ENCODE measurements at places on chromosomes 5 and 9.

DNA sequence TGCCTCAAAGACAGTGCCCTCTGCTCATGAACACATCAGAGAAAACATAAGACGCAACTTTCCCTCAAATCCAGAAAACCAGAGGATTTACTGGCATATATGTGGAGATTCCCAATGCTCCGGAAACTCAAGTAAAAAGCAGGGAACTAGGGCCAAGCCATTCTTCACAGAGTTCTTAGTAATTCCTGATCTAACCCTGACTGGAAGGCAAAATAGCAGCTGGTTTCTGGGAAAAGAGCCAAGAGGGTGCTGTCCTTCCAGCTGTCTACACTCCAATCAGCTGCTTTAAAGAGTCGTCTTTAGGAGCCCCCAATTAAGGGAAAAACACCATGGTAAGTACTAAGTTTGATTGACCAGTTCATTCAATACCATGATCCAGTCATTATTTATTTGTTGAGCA, 49.6 kb downstream of the GNA14 start:
- DNase-seq = no peak

- no peak for DNase-seq
These were observed 169.8 kb upstream of the RPS23 start for GRCh38 chr5:82447913-82448312.

GRCh38 chr9:90684736-90685135, 42.1 kb upstream of the DIRAS2 start:
- no peak for DNase-seq

DNA sequence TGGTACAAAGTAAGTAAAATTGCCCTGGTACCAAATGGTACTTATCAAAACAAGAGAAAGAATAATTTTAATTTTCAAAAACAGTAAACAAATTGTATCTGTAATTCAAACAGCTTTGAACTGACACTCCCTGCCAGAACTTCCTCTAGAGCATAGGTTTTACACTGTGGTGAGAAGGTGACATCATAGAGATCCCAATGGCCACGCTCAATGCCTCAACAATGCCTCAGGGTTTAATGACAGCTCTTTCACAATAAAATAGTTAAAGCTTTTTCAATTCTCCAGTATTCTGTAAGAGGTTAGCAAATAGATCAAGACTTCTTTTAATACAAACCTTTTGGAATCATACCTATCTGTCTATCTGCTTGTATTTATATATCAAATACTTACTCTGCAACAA, 437.1 kb downstream of the PRR16 start:
- DNase-seq = no peak

DNA sequence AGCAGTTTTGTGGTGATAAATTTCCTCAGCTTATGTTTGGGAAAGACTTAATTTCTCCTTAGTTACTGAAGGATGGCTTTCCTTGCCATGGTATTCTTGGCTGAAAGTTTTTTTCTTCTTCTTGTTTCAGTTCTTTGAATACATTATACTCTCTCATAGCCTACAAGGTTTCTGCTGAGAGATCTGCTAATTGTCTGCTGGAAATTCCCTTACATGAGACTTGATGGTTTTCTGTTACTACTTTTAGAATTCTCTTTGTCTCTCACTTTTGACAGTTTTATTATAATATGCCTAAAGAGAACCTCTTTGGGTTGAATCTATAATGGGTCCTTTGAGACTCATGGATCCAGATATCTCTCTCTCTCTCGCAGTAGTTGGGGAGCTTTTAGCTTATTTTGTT, 693.6 kb downstream of the PRELID2 start:
- DNase-seq = no peak

GRCh38 chr9:130064621-130065020, 10.9 kb downstream of the GPR107 start:
- DNase-seq = no peak

- no peak for DNase-seq
These were observed 74.1 kb downstream of the CSF2 start for GRCh38 chr5:132147663-132148062.

DNA sequence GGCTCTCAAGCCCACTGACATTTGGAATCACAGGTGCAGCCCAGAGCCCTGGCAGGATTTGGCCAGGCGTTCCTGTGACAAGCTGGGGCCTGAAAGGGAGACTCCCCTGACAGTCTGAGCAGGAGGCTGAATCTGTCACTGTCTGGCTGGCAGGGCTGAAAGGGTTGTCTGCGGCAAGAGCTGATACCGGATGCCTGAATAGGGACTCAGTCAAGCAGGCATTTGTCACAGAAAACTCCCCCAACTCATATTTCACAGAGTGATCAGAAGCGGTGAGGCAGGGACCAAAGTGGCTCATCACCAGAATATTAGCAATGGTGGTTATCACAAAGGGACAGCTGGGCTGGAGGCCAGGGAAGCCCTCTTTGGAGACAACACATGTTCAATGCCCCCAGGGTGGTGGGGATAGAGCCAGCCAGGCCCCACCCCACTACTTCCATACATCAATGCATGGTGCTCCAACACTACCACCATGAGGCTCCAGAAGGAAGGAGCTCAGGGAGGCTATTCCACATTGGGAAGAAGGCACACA, 295.5 kb downstream of the DTWD2 start:
- DNase-seq = no peak

GRCh38 chr9:4276856-4277255, 23.0 kb downstream of the GLIS3 start:
- no peak for DNase-seq

DNA sequence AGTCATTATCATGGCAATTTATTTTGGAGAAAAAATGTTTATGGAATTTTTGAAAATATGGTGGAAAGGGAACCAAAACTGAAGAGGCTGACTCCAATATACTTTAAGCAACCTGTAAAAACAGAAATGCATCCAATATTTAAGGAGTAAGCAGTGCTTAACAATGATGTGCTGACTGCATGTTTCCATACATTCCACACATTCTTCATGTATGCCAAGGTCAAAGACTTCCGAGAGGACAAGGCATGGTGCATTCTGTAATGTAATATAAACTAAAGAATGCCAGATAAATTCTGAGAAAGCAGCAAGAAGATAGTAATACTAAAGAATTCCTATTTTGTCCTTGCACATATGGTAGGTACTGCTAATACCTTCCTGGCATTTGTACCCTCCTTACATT, 2015.9 kb upstream of the CDH9 start:
- no peak for DNase-seq

GRCh38 chr5:156543348-156544145, 216.6 kb downstream of the SGCD start:
- no peak for DNase-seq

DNA sequence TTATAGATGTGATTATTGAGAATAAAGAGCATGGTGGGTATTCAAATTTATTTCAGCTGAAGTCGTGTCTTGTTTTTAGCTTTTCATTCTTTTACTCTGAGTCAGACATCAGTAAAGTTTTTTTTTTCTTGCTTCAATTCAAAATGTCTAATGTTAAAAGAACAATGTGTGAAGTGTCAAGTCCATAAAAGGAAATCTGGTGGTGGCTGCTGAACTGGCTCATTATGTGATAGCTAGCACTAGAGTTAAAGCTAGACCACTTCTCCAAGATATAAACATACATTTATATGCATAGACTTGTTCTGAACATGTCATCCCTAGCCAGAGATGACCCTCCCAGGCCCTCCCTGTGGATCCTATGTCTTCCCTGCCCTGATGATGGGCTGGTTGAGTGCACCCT, 338.3 kb downstream of the RAB3C start:
- DNase-seq = no peak

- DNase-seq = no peak
These were observed 304.0 kb downstream of the PRELID2 start for GRCh38 chr5:145531038-145531734.

- no peak for DNase-seq
These were observed 31.3 kb downstream of the ADAMTS2 start for GRCh38 chr5:179313849-179314521.

DNA sequence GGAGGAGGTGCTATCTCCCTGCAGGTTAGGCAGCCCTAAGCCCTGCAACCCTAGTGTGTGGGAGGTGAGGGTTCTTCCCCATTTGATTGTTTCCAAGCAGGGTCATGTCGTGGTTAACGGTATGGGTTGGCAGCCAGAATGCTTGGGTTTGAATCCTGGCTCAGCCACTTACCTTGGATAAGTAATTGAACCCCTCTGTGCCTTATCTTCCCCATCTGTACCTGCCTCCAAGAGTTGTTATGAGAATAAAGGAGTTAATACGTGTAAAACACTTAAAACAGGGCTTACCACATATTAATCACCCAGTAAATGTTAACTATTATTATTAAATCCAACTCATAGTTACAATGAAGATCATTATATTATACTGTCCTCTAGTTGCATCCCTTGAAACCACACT, 52.2 kb upstream of the SPATA31E1 start:
- no peak for DNase-seq

GRCh38 chr9:138083873-138084272, 206.3 kb downstream of the CACNA1B start:
- no peak for DNase-seq

GRCh38 chr5:94776167-94776566, 157.7 kb downstream of the SLF1 start:
- no peak for DNase-seq

GRCh38 chr9:96441798-96442445, 8.0 kb upstream of the HABP4 start:
- no peak for DNase-seq

DNA sequence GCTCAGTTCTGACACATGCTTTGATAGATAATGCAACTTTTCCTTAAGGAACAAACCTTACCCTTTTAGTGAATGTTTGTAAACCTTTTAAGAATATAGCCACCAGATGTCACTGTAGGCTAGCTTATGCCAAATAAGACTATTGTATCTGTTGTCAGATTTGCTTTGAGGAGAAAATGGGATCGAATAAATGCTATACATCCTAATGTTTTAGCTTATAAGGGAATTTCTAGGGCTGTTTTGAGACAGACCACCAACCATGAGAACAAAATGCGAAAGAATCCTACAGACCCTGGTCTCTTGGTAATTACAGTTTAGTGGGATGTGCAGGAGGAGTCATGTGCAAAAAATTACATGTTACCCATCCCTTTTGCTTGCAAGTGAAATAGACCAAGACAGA, 127.6 kb upstream of the NMUR2 start:
- DNase-seq = no peak
